ENCODE measurements at places on chromosomes 16 and 17.

- DNase-seq, result no peak
Measured at GRCh38 chr16:29947897-29948296, 14.0 kb upstream of the TMEM219 start.

- DNase-seq, result no peak
Measured at GRCh38 chr17:31586946-31587345, 195.5 kb downstream of the RAB11FIP4 start.

DNA sequence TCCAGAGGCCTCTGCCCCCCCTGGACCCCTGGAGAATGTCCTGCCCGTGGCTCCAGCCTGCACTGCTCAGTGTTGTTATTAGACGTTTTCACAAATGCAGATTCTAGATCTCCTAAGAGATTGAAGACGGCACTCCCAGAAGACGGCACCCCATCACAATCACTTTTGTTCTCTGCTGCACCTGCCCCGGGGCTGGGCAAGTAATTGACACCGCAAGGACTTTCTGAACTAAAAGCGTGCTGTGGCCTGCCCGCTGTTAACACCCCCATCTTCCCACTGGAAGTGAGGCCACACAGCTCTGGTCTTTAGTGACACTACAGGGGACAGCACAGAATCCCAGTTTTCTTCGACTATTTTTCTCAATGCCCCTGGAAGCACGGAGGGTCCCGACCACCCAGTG lies 256.9 kb downstream of the ENGASE start:
- no peak for DNase-seq

- no peak for DNase-seq
Measured at GRCh38 chr17:58345500-58345899, 6.5 kb downstream of the SUPT4H1 start.

DNA sequence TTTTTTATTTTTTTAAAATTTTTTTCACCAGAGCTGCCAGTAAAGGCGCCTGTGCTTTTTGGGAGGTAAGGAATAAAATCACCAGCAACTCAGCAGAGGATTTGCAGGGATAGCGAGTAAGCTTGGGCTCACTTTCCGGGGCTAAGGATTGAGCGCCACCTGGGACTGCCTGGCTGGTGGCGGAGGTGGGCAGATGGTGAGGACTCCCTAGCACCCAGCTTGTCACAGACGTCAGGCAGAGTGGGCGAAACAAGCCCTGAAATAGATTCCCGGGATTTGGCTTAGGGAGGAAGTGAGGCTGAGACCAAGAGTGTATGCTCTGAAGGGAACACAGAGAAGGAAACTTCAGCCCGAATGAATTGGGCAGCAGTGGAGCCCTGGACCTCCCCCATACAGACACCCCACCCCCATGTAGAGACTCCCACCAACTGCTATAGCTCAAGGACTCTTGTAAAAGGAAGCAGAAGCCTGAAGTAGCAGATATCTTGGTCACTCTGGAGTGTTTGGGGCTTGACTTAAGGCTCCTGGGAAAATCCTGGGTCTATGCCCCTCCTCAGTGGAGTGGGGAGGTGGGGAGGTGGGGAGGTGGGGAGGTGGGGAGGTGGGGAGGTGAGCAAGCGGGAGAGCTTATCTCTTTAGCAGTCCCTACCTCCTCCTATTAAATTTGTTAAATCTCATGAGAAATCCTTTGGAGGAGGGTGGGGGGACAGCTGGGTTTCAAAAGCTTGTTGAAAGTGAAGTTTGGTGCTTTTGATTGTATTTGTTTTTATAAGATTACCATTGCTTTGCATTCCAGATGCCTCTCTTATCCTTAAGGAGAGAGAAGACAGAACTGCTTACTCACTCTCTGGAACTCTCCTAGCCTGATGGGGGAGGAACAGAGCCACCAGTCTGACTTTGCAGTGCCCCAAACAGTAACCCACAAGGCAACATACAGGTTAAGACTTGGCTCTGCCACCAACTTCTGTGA lies 8.2 kb downstream of the ARL4D start:
- no peak for DNase-seq

DNA sequence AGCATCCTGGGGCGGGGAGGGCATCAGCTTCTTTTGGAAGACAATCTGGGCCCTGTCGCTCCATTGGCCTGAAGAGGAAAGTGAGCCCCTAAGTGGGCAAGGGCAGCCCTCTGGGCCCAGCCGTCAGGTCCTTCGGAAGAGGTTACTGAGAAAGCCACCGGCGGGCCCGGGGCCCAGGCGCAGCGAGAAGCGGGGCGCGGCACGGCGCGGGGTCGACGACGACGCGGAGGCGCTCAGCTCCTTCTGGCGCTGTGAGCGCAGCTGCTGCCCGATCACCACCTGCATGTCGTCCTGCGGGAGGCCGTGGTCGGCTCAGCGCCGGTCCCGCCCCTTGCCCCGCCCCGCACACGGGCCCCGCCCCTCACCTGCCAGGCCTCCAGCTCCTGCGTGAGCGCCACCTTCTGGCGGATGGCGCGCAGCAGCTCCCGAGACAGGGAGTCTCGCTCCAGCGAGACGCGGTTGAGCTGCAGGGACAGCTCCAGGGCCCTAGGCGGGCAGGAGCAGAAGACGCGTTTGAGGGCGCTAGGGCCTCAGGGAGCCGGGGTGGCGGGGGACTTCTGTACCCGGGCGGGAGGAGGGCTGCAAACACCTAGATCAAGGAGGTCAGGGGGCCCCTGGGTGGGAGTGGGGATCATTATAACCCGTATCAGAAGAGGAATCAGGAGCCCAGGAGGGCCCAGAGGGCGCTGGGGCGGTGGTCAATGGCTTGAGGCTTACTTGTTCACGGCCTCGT lies 4.3 kb downstream of the THOC6 start:
- peak; percentile 88 for DNase-seq

- peak; percentile 35 for DNase-seq
Measured at GRCh38 chr17:1484676-1485422, 7.6 kb downstream of the MYO1C start.

DNA sequence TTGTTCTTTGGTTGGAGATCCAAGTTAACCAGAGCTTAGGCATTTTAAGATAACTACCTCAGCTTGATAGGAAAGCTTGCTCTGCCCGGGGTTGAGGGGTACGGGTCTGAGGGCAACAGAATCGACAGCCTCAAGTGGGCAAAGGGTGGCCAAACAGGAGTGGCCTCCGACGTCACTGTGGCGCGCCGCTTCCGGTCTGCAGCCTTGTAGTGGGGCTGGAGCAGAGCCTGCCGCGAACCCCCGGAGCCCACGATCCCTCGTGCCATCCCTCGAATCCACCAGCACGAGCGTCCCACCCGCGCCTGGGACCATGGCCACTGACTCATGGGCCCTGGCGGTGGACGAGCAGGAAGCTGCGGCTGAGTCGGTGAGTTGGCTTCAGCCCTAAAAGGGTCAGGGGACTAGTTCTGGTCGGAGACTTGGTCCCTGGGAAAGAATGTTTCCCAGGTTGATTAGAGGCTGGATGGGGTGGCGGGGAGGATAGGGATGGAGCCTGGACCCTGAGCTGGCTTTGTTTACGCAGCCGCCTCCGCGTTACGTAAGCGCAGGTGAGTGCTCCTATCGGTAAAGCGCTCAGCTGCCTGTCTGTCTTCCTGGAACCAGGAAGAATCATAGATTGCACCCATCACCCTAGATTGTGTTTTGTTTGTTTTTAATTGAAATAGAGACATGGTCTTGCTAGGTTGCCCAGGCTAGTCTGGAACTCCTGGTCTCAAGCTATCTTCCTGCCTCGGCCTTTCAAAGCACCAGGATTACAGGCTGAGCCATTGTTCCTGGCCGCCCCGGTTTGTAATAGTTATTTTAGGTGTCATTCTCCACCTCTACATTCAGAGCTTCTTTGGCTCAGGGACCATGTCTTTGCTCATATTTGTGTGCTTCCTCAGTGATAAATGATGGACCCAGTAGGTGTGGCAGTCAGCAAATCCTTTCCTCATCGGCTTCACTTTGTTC lies at the start of gene DDX19B:
DDX19B (plus strand) TSS at position 199 of the 951 bp plus-strand sequence; CDS start at position 311, 112 bp downstream.
- DNase-seq, result peak; percentile 45

GRCh38 chr17:19651451-19652238 lies 3.1 kb downstream of the ALDH3A2 start:
- DNase-seq, result no peak

DNA sequence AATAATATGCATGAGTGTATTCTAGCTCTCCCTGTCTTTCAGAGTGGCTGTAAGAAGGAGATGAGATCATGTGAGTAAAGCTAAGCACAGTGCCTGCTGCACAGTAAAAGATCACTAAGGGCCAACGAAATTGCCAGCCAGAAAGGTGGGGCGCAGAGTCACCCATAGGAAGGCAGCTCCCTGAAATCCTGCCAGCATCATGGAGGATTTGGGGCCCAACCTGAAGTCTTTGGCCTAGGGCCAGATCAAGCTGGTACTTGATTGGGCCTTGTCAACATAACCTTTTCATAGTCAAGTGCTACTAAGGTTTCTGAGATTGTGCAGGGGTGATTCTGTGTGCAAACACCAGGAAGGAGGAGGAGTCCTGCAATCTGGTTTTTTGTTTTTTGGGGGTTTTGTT lies 16.5 kb downstream of the SCNN1B start:
- DNase-seq, result no peak

DNA sequence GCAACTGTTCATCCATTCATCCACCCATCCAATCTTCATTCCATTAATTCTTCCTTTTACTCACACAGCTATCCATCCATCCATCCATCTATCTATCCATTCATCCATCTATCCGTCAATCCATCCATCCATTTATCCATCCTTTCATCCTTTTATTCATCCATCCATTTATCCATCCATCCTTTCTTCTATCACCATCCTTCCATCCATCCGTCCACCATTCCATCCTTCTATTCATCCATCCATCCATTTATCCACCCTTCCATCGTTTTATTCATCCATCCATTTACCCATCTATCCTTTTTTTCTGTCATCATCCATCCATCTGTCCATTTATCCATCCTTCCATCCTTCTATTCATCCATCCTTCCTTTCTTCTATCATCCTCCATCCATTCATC lies 73.0 kb upstream of the FOXF1 start:
- DNase-seq, result no peak

GRCh38 chr16:3987231-3987630 lies 106.7 kb upstream of the CREBBP start:
- no peak for DNase-seq

DNA sequence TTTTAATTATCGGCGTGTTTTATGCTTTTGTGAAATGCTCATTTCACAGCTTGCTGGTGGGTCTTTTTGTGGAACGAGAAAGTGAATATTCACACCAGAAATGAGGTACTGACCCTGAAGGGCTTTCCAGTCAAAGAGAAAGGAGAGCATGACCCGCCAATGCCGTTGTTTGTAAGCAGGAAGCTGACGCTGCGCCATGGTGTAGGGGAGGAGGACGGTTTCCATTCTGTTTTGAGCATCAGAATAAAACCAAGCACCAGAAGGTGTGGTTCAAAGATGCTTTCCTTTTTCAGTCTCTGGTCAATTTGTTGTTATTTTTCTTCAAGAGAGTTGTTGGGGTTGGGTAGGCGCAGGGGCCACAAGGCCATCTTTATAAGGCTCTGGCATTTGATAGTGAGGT lies 669.3 kb downstream of the WWOX start:
- DNase-seq, result peak; percentile 41

- DNase-seq, result no peak
Measured at GRCh38 chr16:77918809-77919707, 103.3 kb upstream of the CLEC3A start.

DNA sequence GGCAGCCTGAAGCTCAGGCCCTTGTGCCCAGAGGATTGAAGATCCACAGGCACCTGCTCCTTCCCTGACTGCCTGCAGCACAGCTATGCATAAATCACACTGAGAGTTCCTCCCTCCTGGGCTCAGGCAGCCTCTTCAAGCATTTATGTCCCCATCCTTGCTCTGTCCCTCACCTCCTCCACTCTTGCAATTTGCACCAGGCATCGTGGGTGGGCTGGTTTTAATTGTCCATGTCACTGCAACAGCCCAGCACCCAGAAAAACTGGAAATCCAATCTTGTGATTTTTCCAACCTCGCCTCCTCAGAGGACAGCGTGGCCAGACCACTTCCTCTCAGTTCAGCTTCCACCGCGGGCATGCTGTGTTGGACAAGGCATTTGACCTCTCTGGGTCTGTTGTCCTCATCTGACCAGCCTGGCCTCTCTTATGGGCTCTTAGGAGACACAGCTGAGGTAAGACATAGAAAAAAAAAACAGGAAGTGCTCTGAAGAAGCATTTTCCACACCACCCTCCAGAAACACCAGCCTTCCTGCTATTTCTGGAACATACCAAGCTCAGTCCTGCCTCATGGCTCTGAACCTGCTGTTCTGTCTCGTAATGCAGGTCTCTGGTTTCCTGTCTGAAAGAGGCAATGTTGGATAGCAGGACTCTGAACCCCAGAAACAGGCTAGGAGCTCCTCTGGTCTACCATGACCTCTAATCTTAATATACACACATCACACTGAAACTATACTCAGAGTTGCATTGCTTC lies 8.3 kb downstream of the TMEM114 start:
- DNase-seq, result no peak

DNA sequence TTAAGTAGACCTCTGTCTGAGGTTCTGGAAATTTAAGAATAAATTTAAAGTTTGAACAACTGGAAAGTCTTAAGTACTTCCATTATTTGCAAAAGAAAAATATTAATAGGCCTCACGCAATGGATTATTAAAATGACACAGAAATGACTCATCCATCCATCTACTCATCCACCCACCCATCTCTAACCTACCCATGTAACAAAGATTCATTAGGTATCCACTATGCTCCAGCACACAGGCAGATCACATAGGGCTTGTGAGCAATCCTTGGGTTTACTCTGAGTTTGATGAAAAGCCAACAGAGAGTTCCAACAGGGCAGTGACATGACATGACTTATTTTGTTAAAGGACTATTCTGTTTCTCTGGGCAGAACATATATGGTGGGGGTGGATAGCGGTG lies 93.3 kb downstream of the HELZ start:
- DNase-seq, result no peak

DNA sequence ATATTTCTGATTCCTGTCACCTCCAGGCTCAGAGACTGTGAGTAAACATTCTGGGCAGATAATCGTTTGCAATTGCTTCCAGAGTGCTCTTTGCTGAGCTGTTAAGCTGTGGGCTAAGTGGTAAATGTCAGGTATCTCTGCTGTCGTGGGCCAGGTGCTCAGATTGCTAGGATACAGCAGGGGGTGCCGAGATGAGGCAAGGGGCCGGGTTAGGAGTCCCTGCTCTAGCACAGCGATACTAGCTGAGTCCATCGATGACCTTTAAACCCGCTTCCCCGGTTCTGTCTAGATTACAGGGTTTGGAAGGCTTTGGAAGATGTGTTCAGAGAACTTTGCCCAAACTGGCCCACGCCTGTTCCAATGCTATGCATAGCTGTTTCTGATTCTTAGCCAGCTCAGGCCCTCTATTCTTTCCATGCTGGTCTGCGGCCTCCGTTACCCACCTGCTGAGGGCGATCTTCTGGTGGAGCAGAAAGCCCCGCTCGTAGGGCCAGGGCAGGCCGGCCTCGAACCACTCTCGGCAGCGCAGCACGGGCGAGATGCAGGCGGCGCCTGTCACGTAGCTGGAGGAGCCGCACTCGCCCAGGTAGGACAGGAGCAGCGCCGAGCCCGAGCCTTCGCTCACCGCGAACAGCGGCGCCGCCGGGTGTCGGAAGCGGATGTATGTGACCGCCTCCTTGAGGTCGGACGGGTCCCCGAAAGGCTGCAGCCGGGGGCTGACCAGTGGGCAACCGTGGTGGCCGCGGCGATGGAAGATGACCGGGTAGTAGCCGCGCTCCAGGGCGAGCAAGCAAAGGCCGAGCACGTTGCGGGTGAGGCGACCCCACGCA lies 979 bp downstream of the ABHD15 start:
- DNase-seq, result peak; percentile 56
